ENCODE measurements at places on chromosomes 12 and 14.

DNA sequence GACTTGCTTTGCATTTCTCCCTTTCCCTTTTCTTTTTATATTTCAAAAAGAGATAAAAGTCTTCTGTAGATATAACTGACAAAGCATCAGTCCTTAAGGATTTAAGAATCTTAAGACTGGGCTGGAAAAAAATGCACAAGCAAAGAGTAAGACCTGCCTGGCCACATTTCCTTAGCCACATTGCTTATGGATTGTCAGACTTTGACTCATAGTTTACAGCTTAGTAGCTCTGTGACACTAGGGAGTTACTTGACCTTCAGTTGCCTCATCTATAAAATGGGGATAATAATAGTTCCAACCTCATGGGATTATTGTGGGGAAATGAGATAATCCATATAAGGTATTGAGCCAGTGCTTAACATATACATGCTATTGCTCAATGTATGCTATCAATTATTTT, 66.4 kb upstream of the STK38L start:
- DNase-seq, result no peak

DNA sequence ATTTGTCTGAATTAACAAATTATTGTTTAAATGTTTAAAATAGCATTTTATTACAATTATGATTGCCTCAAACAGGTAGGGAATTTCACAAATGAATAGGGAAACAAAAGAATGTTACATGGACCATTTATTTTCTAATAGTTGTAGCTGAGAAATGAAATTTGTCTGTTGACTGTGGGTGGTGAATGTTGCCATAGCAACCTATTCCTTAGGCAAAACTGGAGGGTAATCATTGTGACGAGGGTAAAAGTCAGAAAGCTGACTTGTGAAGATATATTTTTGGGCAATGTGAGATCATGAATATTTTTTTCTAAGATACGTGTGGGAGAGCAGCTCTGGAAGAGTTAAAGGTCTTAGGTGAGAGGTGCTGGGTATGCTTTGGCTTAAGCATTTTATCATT, 24.2 kb upstream of the CLEC14A start:
- DNase-seq, result no peak

GRCh38 chr12:82838131-82838551, 151.4 kb downstream of the TMTC2 start:
- DNase-seq, result no peak

GRCh38 chr12:46657453-46658411, 168.1 kb downstream of the SLC38A4 start:
- DNase-seq, result no peak

DNA sequence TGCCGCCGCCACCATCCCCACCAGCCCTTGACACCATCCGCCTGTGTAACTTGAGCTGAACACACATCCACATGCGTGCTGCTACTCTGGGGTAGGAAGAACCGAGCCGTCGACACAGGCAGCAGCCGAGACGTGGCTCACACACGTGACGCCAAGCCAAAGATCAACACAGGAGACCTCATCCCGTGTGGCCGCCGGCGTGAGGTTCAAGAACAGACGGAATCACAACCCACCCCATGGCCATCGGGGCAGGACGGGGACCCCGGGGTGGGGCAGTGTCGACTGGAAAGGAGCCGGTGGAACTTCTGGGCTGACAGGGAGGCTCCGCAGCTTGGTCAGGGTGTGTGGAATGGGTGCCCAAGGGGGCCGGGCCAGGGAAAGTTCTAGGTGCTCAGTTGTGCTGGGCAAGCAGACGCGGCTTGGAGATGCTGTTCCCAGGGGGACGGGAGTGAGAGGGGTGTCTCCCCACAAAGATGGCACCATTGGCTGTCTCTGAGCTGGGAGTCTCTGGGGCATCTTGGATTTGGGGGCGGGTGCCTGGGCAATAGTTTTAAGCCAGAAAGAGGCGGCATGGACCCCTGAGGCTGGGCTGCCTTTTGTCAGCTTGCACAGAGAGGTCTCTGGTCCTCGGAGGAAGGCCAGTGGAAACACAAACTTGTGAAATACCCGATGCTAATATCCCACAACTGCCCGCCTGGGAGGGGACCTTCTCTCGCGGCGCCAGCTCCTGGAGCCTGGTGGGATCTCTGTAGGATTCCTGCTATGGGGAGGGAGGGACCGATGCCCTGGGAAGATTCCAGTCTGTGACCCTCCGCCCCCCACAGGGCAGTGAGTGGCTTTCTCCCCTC, 41.8 kb downstream of the GALNT9 start:
- no peak for DNase-seq

DNA sequence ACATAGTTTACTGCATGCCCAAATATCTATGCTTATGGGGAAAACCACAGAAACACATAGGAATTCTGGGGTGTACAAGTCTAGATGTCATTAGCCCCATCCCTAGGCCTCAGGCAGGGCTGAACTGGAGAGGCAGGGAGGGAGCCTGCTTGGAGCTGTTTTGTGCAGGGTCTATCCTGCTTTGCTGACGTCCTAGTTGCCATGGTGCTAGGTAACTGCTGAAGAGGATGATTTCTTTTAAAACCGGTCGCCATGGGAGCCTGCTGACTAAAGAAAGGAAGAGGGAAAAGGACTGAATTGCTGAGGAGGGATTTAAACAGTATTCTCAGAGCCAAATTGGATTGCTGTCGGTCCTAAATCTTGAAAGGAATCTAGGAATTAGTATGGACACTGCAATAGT, 10.7 kb downstream of the GPR19 start:
- DNase-seq, result no peak

- no peak for DNase-seq
These were observed 15.3 kb downstream of the PDE3A start for GRCh38 chr12:20383612-20384011.

- DNase-seq, result no peak
These were observed 60.2 kb upstream of the FERMT2 start for GRCh38 chr14:53011053-53011462.

GRCh38 chr12:72017054-72017651, 78.5 kb downstream of the TPH2 start:
- DNase-seq, result peak; percentile 45

- no peak for DNase-seq
These were observed 126.1 kb upstream of the EEA1 start for GRCh38 chr12:93055221-93055620.

DNA sequence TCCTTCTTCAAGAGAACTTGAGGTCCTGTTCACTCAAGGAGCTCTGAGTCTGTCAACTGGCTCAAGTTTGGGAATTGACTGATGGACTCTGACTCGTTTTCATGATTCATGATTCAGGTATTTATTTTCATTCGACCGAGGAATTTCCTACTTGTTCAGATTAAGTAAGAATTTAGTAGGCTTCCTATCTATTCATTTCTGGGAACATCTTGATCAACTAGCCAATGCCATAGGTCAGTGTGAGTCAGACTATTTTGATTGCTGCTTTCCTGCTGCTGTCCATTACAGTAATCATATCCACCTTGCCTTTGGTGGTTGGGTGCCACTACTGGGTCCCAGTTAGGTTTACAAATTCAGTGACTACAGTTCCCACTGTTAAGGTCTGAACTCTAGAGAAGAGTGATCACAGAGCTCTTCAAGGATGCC, 6.1 kb downstream of the FAM186A start:
- no peak for DNase-seq

- no peak for DNase-seq
These were observed 179.3 kb upstream of the BTG1 start for GRCh38 chr12:92324849-92325500.

GRCh38 chr12:118034429-118035189, 18.1 kb downstream of the RFC5 start:
- DNase-seq, result no peak

DNA sequence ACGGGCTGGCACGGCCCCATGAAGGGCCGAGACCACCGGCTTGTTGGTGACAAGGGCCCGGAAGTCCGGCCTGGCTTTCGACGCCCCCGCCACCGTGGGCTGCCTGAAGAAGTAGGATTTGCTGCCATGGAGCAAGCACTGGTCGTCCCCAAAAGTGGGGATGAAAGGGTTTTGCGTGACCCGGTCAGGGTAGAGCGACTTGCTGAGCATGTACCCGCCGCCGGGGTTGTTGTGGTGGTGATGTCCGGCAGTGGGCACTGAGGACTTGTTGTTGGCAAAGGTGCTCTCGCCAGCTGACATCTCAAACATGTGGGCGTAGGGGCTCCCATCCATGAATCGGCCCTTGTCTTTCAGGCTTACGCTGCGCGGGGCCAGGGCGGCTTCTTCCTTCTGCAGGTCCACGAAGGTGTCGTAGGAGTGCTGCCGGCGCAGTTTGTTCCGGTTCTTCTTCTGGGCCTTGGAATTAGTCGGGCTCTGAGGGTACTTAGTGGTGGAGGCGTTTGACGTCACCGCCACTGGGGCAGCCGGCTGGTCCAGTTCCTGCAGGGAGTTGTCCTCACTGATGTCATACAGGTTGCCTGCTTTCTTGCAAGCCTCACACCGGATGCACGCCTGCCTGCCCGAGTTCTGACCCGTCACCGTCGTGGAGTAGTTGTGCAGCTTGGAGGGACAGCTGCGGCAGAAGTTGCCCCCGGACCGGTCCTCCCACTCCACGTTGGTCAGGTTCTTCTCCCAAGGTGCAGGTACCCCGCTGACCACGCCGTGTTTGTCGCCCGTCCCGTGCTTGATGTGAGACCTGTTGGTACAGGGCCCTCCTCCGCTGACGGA, 366.6 kb downstream of the EMP1 start:
- no peak for DNase-seq

DNA sequence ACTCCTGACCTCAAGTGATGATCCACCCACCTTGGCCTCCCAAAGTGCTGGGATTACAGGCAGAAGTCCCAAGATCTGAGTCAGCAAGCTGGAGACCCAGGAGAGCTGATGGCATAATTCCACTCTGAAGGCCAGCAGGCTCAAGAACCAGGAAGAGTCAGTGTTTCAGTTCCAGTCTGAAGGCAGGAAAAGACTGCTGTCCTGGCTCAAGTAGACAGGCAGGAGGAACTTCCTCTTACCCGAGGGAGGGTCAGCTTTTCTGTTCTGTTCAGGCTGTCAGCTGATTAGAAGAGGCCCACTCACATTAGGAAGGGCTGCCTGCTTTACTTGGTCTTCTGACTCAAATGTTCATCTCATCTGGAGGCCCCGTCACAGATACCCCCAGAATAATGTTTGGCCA, 206.0 kb upstream of the MYL2 start:
- DNase-seq, result no peak

DNA sequence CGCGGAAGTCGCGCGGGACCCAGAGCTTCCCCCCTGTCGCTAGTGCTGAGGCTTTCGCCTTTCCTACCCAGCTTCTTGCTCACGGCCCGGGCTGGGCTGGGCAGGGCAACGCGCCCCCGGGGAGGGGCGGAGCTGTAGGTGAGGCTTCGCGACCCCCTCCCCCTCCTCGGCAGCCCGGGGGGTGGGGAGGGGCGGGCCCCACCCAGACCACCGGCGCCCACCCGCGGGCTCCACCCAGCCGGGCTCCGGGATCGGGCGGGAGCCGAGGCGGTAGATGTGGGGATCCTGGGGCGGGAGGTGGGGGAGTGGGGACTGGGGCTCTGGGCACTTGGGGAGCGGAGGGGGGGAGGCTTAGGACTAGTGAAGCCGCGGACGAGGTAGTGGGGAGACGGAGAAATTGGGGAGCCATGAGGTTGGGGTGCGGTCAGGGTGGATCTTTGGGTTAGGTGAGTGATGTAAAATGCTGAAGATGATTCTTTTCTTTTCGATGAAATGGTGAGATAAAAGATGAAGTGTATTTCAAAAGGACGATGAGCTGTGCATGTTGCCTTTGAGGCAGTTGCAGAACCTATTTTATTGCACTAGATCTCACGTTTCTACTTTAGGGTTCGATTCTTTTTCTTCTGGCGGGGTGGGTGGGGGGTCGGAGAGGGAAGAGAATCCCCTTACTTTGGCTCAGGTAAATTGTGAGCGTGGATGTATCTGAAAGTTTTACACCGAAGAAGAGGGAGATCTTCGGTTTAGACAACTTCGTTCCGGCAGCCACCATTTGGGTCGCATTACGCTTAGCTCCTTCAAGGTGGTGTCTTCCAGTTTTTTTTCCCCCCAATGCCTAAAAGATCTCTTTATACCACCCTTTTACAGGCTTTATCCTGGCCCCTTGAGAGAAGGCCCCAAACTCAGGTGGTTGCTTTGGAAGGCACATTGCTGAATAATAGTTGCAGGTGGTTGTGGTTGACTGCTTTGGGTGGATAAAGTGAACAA, 619 bp downstream of the ERC1 start:
- no peak for DNase-seq

DNA sequence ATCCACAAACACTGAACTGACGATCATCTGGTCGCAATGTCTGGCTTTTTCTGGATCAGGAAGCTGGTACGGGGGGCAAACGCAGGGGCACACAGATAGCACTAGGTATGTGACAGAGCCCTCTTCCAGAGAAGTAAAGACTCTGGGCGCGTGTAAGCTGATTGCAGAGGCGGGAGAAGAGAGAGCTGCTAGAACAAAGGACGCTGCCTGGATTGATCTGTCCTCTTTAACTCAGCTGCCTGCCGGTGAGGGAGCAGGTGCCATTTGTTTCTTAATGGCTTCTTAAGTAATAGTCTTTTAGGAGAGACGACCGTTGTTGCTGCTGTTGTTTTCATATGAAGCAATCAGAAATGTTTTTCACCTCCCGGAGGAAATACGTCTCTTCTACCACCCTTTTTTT, 77.3 kb downstream of the GLT1D1 start:
- no peak for DNase-seq

GRCh38 chr12:69570545-69571399, 14.5 kb upstream of the CCT2 start:
- no peak for DNase-seq

DNA sequence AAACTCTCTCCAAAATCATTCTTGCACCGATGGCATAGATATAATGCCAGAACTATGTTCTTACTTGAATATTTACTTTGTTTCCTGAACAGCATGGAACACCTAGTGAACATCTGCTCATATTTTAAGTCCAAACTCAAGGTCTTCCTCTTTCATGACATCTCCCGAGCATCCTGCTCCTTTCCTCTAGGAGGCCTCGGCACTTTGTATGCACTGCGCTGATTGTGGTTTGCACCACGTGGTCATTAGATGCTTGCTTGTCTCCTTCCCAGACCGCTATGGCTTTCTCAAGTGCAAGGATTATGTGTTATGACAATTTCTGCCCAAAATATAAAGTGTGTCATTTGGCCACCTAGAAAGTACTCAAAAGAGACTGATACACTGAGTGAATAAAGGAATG, 912.0 kb downstream of the GALC start:
- no peak for DNase-seq

GRCh38 chr12:48795550-48796455, 6.9 kb upstream of the ADCY6 start:
- no peak for DNase-seq

- no peak for DNase-seq
These were observed 414.1 kb downstream of the MDGA2 start for GRCh38 chr14:47261350-47261749.

DNA sequence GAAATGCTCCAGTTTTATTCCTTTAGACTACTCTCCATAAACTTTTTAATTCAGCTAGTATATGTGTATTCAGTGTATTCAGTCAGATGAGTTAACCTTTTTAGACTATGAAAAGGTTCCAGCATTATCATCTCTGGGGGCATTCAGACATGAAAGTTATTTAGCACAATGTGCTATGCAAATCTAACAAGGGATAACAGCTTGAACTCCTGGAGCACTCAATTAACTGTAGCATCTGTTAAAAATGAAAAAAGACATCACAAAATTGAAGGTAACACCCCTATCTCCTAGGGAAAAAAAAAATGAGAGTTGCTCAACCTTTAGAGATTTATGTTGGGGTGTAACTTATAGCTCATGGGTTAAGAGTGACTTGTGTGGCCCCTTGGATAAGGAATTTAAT, 211.5 kb downstream of the PHLDA1 start:
- DNase-seq, result no peak

GRCh38 chr12:76399040-76399439, 50.8 kb upstream of the BBS10 start:
- no peak for DNase-seq

- no peak for DNase-seq
These were observed 101.4 kb downstream of the PDZRN4 start for GRCh38 chr12:41289501-41289900.

Data from GM12864 (cell line).